Activated CD4-positive, alpha-beta T cell treated with anti-CD3 and anti-CD28 coated beads for 48 hours (primary cell): ENCODE measurements at places on chromosomes 12 and 14.
A peak's percentile ranks its signal among the peaks of the same experiment; 100 is the strongest.

DNA sequence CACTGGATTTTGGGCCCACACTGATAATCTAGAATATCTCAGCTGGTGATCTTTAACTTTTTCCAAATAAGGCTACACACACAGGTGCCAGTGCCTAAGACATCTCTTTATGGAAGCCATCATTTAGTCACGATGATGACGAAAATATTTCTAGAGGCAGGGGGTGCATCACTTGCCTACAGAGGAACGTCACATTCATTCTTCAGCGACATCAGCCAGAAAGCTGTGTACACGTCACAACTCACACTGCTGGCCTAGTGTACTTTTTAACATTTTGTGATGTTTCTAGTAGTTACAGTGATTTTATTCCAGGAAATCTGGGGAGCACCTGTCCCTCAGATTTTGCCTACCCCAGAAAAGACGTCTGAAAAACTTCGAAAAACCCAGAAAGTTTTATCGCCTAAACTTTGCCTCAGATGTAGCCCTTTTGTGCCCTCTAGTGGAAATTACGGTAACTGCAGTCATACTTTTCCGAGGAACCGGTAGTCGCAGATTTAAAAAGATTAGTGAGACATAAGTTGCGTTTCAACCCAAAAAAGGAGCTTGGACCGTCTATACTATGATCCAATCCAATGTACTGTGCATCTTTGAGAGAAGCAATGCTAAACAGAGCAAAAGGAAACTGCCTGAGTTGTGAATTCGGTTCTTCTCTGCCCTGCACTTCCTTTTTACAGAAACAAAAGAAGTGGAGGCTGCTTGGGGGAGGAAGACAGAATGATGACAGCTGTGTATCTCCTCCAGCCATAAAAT lies 64.3 kb upstream of the STON2 start:
- DNase-seq = peak; percentile 62

DNA sequence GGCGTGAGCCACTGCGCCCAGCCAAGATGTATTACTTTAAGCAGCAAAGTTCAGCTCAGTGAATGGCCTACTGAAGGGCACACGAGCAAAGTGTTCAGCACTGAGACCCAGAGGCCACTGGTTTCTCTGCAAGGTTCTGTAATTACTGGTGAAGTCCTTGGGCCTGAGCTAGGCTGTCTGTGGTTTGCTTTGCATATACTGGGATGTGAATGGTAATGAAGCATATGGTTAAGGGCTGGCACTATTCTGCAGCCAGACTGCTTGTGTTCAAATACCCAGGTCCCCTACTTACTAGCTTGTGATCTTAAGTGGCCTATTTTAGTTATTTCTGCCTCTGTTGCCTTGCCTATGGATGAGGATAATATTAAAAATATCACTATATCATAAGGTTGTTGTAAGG lies 72.0 kb downstream of the LLPH start:
- DNase-seq = no peak

DNA sequence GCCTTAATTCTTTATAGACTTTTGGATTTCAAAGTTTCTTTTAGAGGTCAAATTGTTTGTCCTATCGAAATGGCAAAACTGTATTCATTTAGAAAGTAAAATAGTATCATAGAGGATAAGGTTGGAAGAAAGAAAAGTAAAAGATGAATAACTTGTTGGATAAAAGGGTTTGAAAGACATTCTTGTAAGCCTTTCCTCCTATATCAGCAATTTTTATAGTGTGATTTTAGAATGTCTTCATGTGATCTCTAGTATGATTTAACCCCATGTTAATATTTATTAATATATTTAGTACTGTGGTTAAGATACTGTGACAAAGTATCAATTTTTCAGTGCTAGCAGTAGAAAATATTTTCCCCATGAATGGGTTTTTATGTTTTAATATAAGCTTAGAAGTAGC lies 4.5 kb downstream of the ARF6 start:
- no peak for DNase-seq

DNA sequence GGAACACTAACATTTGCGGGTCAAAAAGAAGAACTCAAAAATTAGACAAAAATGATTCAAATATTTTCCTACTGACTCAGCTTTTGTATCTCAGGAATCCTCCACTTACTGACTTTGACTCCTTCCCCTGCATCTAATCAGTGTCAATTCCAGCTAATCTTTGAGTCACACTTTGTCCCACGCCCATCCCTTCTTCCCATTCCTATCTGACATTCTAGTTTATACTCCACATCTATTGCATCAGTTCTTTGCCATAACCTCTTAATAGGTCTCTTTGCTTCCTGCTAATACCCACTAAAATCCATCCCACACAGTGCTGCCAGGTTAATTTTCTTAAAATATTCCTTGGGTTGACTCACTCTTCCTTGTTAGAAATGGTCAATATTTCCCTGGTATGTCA lies 19.1 kb downstream of the BBS10 start:
- DNase-seq = no peak

GRCh38 chr14:105168979-105169507 lies 467 bp upstream of the JAG2 start:
- peak; percentile 57 for DNase-seq

GRCh38 chr14:42854061-42854460 lies 1247.4 kb downstream of the LRFN5 start:
- DNase-seq = no peak

GRCh38 chr12:124829008-124829707 lies 34.5 kb downstream of the SCARB1 start:
- DNase-seq = no peak

DNA sequence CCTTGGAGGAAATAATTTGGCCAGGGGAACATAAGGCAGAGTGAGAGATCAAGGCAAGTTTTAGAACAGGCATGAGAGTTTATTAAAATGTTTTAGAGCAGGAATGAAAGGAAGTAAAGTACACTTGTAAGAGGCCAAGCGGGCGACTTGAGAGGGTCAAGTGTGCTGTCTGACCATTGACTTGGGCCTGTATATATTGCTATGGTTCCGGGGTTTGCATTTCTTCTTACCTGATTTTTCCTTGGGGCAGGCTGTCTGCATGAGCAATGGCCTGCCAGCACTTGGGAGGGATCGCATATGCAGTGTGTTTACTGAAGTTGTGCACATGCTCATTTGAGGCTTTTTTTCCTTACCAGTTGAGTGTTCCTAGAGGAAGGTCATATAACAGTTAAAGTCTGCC lies 214.8 kb downstream of the FUT8 start:
- no peak for DNase-seq

- DNase-seq = no peak
Measured at GRCh38 chr12:45879363-45879895, 110.9 kb downstream of the SCAF11 start.

GRCh38 chr12:76449583-76449982 lies 101.4 kb upstream of the BBS10 start:
- DNase-seq = no peak

DNA sequence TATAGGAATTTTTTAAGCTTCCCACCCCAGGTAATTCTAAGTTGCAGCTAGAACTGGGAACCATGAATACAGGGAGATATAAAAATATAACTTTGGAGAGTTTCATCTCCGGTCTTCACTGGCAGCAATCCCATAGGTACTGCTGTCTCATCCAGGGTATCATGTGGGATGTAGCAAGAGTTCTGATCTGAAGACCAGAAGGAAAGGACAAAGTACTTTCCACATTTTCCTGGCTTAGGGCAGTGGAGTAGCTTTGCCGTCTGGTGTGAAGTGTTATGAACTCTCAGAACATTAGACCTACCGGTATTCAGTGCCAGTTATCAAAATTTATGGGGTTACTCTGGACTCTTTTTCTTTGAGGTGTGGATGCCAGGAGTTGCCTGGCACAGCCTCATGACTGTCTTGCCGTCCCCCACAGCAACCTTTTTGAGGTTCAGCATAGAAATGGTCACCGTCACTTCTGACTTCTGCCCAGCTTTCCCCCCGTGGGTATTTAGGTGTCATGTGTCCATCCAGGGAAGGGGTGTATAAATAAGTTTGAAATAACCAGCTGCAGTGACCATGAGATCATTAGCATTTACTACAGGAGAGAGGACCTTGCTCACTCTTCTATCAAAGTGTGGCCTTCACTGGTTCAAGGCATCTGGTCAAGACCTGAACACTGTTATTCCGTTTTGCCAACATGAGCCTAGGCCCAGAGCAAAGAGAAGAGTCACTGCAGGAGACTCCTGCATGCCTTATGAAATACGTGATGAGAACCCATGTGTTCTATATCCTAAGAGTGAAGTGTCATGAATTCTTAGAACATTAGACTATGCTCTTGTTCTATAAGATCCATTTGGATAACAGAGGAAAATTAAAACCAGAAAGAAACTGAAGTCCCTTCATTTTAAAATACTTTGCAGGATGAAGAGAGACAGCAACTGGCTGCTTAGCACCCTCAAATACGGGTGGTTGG lies 22.2 kb downstream of the TMEM233 start:
- no peak for DNase-seq

- DNase-seq = no peak
Measured at GRCh38 chr14:69424149-69424923, 25.8 kb downstream of the SLC39A9 start.
